Lung (tissue), 17 donors: ENCODE measurements at places on chromosomes 5 and 9. TPM values are rescaled to one million over a fixed set of nuclear protein-coding genes. Genes with fewer than 3 reads are reported as not detected.

Gene NTRK2
- 0.50 TPM for polyA plus RNA-seq

Gene CXCL14
- 2.3 TPM for polyA plus RNA-seq

Gene ADGRD2
- not detected for polyA plus RNA-seq

Gene C5orf46
- polyA plus RNA-seq, result not detected

Gene RFX3
- polyA plus RNA-seq, result 3.3 TPM
